Bronchial smooth muscle cell (primary cell): ENCODE measurements at places on chromosomes 12 and 14. TPM values are rescaled to one million over a fixed set of nuclear protein-coding genes. Genes with fewer than 3 reads are reported as not detected.

AICDA gene
- not detected in 2 replicates for total RNA-seq

PMCH gene
- 0.16 TPM in 1 of 2 replicates, not detected in the other for total RNA-seq

STON2 gene
- 0.79 and 4.9 TPM in 2 replicates for total RNA-seq

NKX2-1 gene
- total RNA-seq, result 0.09 TPM in 1 of 2 replicates, not detected in the other

SMIM41 gene
- total RNA-seq, result 2.0 and 7.5 TPM in 2 replicates

MANSC4 gene
- total RNA-seq, result 0.09 TPM in 1 of 2 replicates, not detected in the other

ALKBH2 gene
- 19.5 and 24.7 TPM in 2 replicates for total RNA-seq

GYS2 gene
- not detected in 2 replicates for total RNA-seq

ETFBKMT gene
- 3.6 and 3.9 TPM in 2 replicates for total RNA-seq

HCAR1 gene
- total RNA-seq, result under 0.01 and 0.17 TPM in 2 replicates

TPPP2 gene
- not detected in 2 replicates for total RNA-seq

KLRB1 gene
- total RNA-seq, result not detected in 2 replicates

TAS2R20 gene
- total RNA-seq, result 1.6 and 2.5 TPM in 2 replicates

SIX1 gene
- total RNA-seq, result 9.8 and 18.1 TPM in 2 replicates

OGFOD2 gene
- 7.7 and 8.7 TPM in 2 replicates for total RNA-seq

RIPK3 gene
- 2.5 and 6.2 TPM in 2 replicates for total RNA-seq

RNU6-8 gene
- not detected in 2 replicates for total RNA-seq

GCH1 gene
- total RNA-seq, result 1.1 and 2.3 TPM in 2 replicates

POTEM gene
- total RNA-seq, result not detected in 2 replicates

SLCO1B1 gene
- not detected in 2 replicates for total RNA-seq

CAPS2 gene
- total RNA-seq, result 15.9 and 16.0 TPM in 2 replicates

ADAMTS20 gene
- not detected in 2 replicates for total RNA-seq

ARHGDIB gene
- total RNA-seq, result 0.47 TPM in 1 of 2 replicates, not detected in the other

TAS2R9 gene
- 0.09 and 0.16 TPM in 2 replicates for total RNA-seq

DBX2 gene
- total RNA-seq, result 0.09 TPM in 1 of 2 replicates, not detected in the other

GLI1 gene
- 0.47 and 0.86 TPM in 2 replicates for total RNA-seq

HDAC7 gene
- total RNA-seq, result 15.5 and 21.8 TPM in 2 replicates

NRL gene
- 0.95 and 1.0 TPM in 2 replicates for total RNA-seq

COCH gene
- 0.09 and 0.16 TPM in 2 replicates for total RNA-seq

SLC16A7 gene
- total RNA-seq, result 26.2 and 48.9 TPM in 2 replicates

LBHD2 gene
- not detected in 2 replicates for total RNA-seq

NGB gene
- not detected in 2 replicates for total RNA-seq

GNPTAB gene
- total RNA-seq, result 28.1 and 30.5 TPM in 2 replicates

TMEM229B gene
- total RNA-seq, result 0.32 and 0.60 TPM in 2 replicates
